Inflammatory macrophage treated with lipopolysaccharide for 1 hour (primary cell): ENCODE measurements at places on chromosomes 5 and 9.

- DNase-seq: no peak
Observed at GRCh38 chr9:122397749-122398148, 26.9 kb downstream of the PTGS1 start.

GRCh38 chr5:179414459-179415261 lies 69.4 kb upstream of the ADAMTS2 start:
- no peak for DNase-seq

DNA sequence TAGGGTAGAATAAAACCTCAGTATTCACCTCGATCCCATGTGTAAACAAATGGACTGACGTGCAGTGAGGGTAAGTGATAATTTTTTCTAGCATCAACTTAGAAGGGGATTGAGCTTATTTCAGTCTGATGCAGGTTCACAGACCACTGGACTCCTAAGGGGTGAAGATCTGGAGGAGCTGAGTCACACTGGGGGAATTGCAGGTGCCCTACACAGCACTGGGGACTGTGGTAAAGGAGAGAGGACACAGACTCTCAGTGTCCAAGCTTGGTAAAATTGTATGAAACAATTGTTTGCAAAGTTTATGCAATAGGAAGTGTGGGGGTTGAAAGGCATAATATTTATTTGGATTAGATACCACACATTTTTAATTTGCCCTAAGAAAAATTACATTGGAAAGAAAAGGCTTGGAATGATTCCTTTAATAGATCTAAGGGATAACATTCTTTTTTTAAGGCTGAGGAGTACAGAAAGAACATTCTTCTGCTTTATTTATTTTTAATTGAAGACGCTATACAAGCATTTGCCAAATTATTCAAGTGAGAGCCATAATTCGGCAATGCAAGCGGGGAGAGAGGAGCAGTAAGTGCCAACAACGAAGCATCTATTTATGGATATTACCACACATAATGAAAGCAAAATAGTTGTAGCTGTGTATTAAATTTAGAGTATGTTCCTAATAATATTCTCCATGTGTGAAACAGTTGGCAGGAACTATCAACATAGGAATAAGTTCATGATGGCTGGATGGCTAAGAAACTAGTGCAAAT lies 766.9 kb upstream of the ADAMTS16 start:
- DNase-seq: no peak

DNA sequence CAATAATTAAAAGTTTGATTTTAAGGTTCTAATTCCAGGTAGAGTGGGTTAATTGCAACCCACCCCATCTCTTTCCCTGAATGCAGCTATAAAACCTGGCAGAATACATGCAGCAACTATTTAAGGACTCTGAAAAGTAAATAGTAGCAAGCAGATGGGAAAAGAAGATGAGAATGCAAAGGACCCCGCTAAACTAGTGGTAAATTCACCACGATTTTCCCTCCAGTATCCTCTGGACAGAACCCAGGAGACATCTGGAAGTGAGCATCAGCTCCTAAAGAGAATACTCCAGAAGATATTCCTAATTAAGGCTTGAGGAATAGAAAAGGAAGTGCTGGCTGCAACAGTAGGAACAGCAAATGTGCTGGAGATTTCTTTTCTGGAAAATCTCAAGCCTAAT lies 170.9 kb downstream of the FRMD3 start:
- no peak for DNase-seq

GRCh38 chr5:124790895-124791732 lies 44.7 kb upstream of the ZNF608 start:
- no peak for DNase-seq

- DNase-seq: no peak
Observed at GRCh38 chr5:34055667-34056066, 12.7 kb upstream of the C1QTNF3 start.

GRCh38 chr5:6508931-6509330 lies 60.3 kb downstream of the UBE2QL1 start:
- DNase-seq: no peak

GRCh38 chr5:141567513-141568117 lies 51.2 kb downstream of the DIAPH1 start:
- DNase-seq: peak; percentile 34

DNA sequence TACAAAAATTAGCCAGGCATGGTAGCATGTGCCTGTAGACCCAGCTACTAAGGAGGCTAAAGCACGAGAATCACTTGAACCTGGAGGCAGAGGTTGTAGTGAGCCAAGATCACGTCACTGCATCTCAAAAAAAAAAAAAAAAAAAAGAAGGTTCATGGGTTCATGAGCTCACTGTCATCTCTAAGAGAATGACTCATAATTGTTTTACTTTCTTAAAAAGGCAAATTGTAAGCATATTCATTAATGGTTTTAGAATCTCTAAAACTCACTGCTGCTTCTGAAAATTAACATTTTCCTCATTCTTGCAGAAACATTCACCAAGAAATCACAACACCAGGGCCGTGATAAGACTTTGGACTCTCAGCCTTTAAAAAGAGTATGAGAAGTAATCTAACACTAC lies 103.6 kb downstream of the GNA14 start:
- DNase-seq: no peak

- no peak for DNase-seq
Observed at GRCh38 chr9:106228861-106229260, 534.5 kb downstream of the TMEM38B start.

DNA sequence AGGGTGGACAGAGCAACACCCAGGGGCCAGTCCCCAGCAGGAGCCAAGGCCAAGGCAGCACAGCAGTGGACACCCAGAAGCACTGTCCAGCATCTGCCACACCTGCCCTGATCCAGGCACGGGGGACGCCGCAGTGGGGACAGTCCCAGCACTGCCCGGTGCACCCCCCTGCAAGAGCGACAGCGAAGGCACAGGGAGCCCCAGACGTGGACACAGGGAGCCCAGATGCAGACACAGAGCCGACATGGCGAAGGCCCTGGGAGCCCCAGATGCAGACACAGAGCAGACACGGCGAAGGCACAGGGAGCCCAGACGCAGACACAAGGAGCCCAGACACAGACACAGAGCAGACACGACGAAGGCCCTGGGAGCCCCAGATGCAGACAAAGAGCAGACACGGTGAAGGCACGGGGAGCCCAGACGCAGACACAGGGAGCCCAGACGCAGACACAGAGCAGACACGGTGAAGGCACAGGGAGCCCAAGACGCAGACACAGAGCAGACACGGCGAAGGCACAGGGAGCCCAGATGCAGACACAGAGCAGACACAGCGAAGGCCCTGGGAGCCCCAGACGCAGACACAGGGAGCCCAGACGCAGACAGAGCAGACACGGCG lies 4.3 kb downstream of the ANAPC2 start:
- DNase-seq: no peak

DNA sequence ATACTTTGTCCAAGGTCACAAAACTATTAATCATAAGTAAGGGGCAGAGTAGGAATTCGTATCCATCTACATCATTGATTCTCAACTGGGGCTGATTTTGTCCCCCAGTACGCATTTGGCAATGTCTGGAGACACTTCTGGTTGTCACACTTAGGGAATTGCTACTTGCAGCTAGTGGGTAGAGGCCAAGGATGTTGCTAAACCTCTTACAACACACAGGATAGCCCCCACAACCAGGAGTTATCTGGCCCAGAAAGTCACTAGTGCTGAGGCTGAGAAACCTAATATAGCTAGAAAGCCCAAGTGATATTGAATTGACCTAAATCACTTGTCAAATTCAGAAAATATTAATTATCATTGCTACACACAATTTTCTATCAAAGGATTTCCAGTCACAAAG lies 120.4 kb upstream of the ABCA1 start:
- DNase-seq: no peak

GRCh38 chr5:35129921-35130485 lies 82.3 kb upstream of the AGXT2 start:
- DNase-seq: no peak

DNA sequence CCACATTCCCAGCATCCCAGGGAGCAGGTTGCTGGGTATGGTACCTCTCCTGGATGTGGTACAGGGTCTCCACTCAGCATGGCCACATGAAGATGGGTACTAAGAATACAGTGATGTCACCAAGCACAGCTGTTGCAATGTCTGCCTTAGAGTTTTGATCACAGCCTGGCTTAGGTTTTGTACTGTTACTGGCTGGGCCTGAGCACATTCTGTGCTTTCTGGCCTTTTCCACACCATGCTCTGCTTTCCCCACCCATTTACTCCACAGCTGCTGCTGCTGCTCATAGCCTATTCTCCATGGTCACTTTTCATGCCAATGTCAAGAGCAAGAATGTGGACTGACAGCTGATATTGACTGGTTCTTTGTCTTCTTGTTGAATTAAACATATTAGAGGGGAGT lies 481.9 kb downstream of the ARHGEF28 start:
- DNase-seq: no peak

- DNase-seq: no peak
Observed at GRCh38 chr9:69637193-69637816, 34.9 kb downstream of the APBA1 start.

DNA sequence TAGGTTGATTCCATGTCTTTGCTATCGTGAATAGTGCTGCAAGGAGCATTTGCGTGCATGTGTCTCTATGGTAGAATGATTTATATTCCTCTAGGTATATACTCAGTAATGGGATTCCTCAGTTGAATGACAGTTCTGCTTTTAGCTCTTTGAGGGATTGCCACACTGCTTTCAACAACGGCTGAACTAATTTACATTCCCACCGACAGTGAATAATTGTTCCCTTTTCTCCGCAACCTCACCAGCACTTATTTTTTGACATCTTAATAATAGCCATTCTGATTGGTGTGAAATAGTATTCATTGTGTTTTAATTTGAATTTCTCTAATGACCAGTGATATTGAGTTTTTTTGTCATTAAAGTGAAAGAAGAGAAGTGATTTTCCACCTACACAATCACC lies 18.5 kb downstream of the IFNA5 start:
- DNase-seq: peak; percentile 78

GRCh38 chr5:139151902-139152301 lies 46.3 kb downstream of the SIL1 start:
- no peak for DNase-seq

DNA sequence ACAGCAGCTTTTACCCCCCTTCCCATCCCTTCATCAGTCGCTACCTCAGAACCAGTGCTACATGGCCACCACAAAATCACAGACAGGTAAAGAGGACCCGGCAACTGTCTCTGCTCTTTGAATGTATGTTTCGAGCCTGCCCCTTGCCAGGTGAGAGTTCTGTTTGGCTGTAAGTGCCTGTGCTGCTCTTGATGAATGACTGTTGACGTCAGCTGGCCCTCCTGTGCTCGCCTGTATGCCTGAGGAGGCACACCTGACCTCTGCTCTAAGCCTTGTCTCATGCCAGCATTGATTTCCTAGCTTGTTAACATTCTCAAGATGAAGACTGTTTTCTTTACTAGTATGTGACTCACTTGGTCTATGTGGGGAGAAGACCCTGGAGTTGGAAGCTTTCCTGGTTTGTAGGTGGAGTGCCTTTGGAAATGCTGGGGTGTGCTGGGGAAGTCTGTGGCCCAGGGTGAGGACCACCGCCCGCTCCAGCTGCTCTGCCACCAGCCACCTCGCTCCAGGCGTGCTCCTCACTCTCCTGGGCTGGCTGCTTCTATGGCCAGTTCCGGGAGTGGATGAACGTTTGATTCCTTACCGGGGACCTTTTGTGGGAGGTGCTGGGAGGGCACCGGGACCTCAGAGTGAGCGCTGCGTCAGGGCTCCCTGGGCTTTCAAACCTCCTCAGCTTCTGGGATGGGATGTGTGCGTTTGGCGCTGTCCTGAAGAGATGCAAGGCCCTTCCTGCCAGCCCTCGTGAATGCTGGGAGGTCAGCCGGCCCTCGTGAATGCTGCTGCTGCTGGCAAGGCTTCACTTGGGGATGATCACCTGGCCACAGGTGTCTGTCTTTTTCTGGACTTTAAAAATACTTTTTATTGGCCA lies 109.9 kb downstream of the EHMT1 start:
- no peak for DNase-seq

- no peak for DNase-seq
Observed at GRCh38 chr5:171701100-171701541, 84.5 kb upstream of the SMIM23 start.

DNA sequence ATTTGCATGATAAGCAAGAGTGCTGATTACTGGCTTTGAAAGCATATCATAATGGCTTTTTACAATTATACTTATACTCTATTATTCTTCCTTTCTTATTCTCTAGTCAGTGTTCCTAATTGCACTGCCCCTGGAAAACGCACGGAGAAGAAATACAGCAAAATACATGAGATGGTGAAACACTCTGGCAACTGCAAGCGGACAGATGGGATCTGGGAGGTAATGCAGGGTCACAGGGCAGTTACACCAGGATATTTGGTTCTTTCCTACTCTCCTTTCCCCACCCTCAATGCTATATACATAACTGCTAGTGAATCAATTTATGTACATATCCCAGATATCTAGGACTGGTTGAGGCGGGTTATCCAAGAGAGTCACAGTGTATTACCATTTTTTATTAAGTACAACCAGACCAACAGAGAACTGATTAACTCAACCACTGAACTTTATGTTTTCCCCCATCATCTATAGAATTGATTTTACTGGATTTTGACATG lies 423.7 kb downstream of the ZSWIM6 start:
- no peak for DNase-seq
